ENCODE measurements at places on chromosomes 12 and 14. TPM values are rescaled to one million over a fixed set of nuclear protein-coding genes. Genes with fewer than 3 reads are reported as not detected.
A peak's percentile ranks its signal among the peaks of the same experiment; 100 is the strongest.

DNA sequence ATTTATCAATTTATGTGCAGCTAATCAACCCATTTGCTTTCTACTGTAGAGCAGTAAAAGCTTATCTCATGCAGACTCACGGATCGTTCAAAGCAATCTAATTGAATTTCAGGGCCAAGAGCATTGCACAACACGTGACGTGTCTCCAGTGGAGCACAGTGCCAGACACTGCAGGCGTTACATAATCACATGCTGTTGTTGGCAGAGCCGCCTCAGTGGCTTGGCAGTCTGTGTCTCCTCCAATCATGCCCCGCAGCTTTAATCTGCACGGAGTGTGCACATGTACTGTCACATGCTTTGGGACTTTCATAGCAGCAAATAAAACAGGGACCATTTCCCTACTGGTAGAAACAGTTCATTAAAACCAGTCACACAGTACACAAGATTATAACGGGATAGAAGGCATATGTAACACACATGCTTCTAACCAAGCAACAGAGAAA is 309.3 kb downstream of the ITPR2 start:
- H3K27ac ChIP-seq, result no peak overlapping the region
- no peak overlapping the region for H3K4me3 ChIP-seq
- no peaks in the 10 kb centered on the region for H3K36me3 ChIP-seq
- H3K27me3 ChIP-seq, result no peaks in the 10 kb centered on the region
- peak; percentile 91 for DNase-seq
- no peaks in the 10 kb centered on the region for H3K4me1 ChIP-seq

GRCh38 chr12:104957719-104958000 is 430 bp downstream of the SLC41A2 start:
- no peaks in the 10 kb centered on the region for H3K36me3 ChIP-seq
- peaks cover 16% of the 10 kb centered on the region for H3K27me3 ChIP-seq
- no peak for DNase-seq
- H3K4me1 ChIP-seq, result peaks cover 17% of the 10 kb centered on the region

GRCh38 chr12:115620816-115621215 is 656.7 kb downstream of the MED13L start:
- H3K27me3 ChIP-seq, result no peaks in the 10 kb centered on the region
- H3K4me1 ChIP-seq, result no peaks in the 10 kb centered on the region
- no peak overlapping the region for H3K4me3 ChIP-seq
- H3K36me3 ChIP-seq, result no peaks in the 10 kb centered on the region

GRCh38 chr12:46585854-46586621 is 213.5 kb upstream of the SLC38A2 start:
- H3K27me3 ChIP-seq, result no peaks in the 10 kb centered on the region
- DNase-seq, result peak; percentile 77
- H3K27ac ChIP-seq, result no peak overlapping the region
- H3K36me3 ChIP-seq, result no peaks in the 10 kb centered on the region
- no peak overlapping the region for H3K4me3 ChIP-seq

- no peaks in the 10 kb centered on the region for H3K4me1 ChIP-seq
- no peak overlapping the region for H3K27ac ChIP-seq
- H3K27me3 ChIP-seq, result no peaks in the 10 kb centered on the region
- H3K4me3 ChIP-seq, result no peak overlapping the region
- no peak for DNase-seq
Measured at GRCh38 chr14:69368381-69368780, 29.7 kb downstream of the ERH start.

DNA sequence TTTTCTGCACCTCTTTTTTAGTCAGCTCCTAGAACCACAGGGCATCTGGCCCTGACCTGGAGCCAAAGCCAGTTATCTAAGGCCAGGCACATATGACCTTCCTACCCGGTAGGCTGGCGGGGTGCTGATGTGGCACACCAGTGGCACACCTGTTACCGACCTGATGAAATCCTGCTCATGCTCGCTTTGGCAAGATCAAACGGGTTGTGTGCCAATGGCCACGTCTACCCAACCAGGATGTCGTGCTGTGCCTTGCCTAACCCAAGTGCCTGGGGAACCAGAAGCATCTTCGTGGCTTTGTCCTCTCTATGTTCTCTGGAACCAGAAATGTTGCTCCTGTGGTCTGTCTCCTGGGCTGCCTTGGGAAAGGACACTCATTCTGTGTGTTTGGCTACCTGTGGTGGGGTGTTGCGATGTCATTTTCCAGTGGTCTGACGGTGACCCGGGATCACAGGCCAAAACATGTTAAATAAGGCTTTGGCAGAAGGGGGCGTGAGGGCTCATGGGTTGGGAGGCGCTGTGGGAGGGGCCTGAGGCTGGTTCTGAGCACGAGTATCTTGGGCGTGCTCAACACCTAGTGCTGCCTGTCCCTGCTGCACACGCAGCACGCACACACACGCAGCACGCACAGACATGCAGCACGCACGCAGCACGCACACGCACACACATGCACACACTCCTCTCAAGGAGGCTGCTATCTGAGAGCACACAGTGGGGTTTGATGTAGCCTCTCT is 27.9 kb downstream of the CCNK start:
- DNase-seq, result no peak
- no peak overlapping the region for H3K4me3 ChIP-seq
- no peak overlapping the region for H3K27ac ChIP-seq
- peaks cover 31% of the 10 kb centered on the region for H3K36me3 ChIP-seq

The HCAR2 gene
- total RNA-seq, result not detected

The IGFBP6 gene
- total RNA-seq, result 26.3 TPM
